ENCODE measurements at places on chromosomes 2 and 18.
A peak's percentile ranks its signal among the peaks of the same experiment; 100 is the strongest.

DNA sequence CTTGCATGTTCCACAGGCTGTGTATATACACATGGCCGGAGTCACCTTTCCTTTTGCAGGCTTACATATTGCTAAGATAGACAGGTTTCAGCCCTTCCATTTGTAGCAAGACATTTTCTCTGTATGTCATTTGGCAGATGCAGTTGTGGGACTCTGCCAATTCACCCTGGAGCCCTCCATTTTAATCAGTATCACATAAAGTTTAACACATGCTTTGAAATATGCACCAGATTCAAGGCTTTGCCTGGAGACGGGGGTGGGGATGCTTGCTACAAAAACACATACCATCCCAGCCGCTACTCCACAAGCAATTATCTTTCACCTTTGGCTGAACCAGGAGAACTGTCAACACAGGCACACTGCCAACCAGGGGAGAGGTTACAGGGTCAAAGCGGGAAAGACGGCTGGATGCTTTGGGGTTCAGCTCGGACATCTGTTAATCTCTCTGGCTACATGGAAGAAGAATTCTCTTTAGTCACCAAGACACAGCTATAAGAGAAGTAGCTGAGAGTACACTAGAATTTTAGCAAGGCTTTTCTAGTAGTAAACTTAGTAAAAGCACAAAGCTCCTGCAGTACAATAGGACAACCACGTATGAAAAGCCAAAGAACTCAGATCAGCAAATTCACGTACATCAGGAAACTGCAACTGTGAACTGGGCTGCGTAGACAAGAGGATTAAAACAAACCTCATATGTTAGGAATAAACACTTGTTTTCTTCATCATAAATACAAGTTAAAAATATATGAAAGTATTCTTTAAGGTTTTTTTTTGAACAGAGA, 130.9 kb downstream of the EXOC6B start:
- DNase-seq, result no peak

DNA sequence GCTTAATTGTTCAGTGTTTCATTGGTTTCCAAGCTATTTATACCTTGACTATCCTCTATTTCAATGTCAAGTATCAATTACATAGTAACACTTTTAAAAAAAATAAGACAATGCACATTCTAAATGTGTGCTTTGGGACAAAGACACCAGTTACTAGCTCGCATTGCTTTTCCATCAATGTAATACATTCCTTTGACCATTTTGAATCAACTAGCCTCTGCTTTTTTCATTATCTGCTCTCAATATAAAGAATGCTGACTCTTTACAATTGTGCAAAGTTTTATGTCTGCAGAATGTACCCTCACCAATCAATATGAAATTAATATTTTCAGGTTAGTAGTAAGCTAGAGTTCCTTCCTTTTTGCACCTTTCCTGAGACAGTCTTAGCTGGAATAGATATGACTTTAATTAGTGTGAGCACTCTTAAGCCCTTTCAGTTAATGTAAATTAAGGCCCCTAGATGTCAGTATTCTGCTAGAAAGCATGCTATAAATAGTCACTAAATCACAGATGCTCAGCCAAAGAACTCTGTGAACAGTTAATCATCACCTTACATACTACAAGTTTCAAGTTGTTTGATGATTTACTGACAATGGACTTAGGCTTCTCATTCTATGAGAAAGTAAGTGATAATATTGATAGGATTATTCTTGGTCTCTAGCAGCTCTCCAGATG, 413.6 kb downstream of the PTH2R start:
- no peak for DNase-seq

- no peak for DNase-seq
Observed at GRCh38 chr2:36701391-36701795, 4.9 kb downstream of the VIT start.

DNA sequence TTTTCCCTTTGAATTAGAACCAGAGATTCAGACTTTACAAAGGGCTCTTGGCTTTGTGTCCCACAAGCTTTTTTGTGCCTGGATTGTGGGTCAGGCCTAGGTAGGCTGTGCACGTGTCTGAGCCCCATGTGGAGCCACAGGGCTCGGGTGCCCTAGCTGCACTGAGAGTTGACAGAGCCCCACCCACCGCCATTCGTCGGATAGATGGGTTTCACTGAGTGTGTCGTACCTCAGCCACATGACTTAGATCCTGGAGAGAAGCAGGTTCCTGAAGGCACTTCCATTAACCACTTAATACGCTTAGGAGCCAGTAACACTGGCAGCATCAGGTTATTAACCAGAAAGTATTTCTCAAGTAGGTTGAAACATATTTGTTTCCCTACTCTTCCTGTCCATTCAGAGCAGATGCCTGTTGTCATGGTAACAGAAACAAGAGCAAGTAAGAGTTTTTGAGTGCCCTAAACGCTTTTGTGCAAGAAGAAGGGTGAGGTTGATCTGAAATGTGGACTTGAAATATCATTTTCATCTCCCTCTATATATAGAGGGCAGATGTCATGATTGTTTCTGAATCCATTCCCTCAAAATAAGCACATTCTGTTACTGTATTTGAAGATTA, 30.0 kb downstream of the ADCYAP1 start:
- DNase-seq, result peak; percentile 5

DNA sequence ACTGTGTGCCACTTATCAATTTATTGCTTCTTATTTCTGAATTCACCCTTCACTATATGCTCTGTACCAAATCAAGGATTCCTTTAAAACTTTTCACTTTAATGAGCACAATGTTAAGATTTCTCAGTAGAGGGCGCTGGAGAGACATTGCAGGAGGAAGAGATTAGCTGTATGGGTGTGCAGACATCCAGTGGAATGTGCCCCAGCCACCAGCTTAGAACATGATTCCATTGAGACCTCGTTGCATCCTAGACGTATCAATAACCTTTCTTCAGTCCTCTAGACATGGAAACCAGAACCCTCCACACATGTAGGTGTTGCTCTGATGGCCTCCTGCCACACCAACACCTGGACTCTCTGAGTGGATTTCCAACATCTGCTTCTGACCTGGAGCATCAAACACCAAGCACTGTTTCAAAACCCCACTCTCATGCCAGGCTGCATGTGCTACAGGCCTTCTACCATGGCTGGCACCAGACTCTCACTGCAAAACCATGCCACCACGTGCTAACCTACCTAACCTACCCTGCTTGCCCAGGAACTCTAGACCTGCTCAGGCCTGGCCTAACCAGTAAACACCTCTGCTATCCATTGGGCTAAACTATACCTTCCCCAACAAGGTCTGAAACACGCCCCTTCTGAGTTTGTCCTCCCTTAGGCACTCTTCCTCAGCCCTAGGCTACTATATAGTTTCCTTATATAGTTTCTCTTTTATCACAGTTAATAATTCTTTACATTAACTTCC, 633.2 kb upstream of the PKDCC start:
- peak; percentile 74 for DNase-seq

- DNase-seq, result peak; percentile 92
Observed at GRCh38 chr2:64404002-64404731, 49.8 kb upstream of the LGALSL start.

GRCh38 chr2:233240897-233241296, 10.6 kb upstream of the ATG16L1 start:
- DNase-seq, result no peak

GRCh38 chr2:164430166-164430783, 191.0 kb downstream of the GRB14 start:
- peak; percentile 58 for DNase-seq

GRCh38 chr2:11681722-11682589, 12.0 kb upstream of the NTSR2 start:
- peak; percentile 14 for DNase-seq

GRCh38 chr2:218282173-218282991, 9.9 kb downstream of the TMBIM1 start:
- no peak for DNase-seq

- peak; percentile 25 for DNase-seq
Observed at GRCh38 chr2:146730882-146731281, 1113.9 kb upstream of the ACVR2A start.

DNA sequence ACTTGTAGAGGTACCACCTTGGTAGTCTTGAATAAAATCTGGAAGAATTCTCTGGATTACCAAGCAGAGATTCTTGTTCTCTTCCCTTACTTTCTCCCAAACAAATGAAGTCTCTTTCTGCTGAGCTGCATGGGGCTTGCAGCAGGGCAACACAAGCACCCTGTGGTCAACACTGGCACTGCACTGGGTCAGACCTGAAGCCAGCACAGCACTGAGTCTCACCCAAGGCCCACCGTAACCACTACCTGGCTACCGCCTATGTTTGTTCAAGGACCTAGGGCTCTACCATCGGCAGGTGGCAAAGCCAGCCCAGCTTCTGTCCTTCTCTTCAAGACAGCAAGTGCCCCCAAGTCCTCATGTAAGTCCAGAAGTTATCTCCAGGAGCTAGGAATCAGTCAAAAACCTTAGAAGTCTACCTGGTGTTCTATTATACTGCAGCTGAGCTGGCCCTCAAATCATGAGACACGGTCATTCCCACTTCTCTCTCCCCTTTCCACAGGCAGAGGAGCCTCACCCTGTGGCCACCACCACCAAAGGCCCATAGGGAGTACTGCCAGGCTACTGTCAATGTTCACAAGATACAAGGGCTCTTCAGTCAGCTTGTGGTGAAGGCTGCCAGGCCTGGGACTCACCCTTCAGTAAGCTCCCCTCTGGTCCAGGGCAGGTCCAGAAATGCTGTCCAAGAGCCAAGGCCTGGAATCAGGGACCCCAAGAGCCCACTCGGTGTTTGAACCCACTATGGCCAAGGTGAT, 18.4 kb downstream of the VPS54 start:
- DNase-seq, result no peak

DNA sequence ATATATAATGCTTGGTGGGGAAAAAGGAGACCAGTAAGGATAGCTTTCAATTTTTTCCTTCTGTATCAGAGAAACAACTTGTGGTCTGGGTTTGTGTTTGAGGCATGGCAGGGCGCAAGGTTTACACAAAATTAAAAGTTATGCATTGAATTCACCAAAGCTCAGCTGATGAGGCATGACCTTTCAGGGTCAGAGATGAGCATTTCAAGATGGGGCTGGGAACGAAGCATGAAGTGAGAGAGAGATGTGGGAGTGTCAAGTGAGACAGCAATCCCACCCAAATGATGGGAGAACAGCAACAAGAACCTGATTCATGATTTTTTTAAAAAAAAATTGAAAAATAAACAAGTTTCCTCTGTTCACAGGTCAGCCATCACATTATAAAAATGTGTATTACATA, 4.9 kb downstream of the GPR55 start:
- no peak for DNase-seq

DNA sequence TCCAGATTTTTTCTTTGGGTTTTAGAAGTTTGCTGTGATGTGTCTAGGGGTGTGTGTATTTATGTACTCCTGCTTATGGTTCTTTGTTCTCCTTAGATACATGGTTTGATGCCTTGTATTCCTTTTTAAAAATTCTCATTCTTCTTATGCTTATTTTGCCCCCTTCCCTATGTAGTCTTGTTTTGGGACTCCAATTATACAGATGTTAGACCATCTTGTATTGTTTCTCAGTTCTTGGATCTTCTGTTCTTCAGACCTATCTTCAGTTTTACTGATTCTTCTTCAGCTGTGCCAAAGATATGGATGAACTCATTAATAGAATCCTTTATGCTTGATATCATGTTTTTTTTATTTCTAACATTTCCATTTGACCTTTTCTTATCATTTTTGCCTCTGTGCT, 14.2 kb upstream of the MSL3B start:
- no peak for DNase-seq

- DNase-seq, result peak; percentile 57
Observed at GRCh38 chr18:76875390-76876325, 53.3 kb downstream of the ZNF236 start.

DNA sequence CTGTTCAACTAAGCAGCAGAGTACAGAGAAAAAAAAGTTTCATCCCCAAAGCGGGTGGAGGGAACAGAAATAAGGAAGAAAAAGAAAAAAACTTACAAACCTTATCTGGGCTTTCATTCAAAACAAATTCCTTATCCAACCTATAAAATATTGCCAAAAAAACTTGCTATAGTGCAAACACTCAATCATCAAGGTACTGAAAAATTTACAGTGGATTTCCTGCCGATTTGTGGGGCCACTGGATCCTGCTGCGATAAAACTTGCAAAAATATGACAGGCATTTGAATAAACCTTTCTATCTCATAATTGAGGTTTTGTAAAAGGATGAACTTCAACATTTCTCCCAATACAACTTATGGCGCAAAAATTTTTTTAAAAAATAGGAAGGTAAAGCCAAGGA, 77.0 kb downstream of the ZNF521 start:
- no peak for DNase-seq

DNA sequence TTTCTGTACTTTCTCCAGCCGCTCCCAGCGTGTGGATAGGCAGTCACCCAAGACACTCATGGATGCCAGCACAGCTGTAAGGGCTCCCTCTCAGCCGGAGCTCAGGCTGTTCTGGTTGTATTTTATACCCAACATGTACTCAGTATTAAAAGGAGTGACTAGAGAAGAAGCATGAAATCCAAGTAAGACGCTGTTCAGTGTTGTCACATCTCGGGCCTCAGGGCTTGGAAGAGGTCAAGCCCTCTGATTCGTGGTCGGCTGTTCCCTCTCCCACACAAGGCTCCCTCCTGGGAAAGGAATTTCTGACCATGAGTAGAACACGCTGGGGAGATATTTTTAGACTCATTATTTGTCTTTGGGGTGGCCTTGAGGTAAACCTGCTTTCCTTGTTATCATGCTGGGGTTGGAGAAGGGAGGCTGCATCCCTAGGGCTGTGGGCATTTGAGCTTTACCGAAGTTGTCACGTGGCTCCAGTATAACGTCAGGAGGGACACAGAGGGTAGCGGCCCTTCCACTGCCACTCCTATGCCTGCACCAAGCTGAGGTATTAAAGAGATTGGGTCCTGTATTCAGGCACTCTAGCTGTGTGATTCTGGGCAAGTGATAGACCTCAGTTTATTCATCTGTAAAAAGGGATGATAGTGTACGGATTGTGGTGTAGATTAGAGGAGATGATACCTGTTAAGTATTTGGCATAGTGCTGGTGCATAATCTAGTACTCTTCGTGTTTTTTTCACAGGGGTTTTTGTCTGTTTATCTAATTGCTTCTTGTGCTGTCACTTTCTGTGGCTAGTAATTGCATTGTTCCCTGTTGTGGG, 34.1 kb downstream of the HK2 start:
- DNase-seq, result no peak

GRCh38 chr2:12796657-12797056, 79.9 kb downstream of the TRIB2 start:
- DNase-seq, result no peak

DNA sequence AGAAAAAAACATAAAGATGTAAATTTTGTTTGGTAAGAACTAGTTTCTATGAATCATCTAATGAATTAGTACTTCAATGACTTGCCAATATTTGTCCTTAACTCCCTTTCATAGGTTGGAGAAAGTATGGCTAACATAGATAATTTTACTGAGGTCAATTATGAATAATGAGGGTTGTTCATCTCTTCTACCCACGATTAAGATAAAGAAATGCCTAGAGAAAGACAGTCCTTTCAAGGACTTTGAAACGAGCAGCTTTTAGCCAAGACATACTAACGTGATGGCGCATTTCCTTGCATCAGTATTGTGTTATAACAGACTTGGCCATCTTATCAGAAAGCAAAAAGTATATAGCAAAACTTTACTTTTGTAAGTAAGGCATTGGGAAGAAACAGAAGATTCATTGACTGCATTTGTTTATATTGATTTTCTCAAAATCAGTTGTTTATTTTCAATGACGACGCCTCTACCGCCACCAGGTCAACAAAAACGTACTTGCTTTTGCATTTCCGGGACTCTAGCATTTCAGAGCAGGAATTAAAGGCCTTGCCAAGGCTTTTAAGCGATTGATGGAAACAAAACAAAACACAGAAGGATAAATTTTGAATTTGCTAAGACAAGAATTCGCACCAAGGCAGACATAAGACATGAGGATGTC, 961 bp downstream of the RBM43 start:
- DNase-seq, result peak; percentile 73

All from cardiac fibroblast (primary cell).